ENCODE measurements at places on chromosomes 1 and 21. TPM values are rescaled to one million over a fixed set of nuclear protein-coding genes. Genes with fewer than 3 reads are reported as not detected.

WNT2B gene
- 1.7 TPM for total RNA-seq

ETNK2 gene
- total RNA-seq = 6.7 TPM

RIMKLA gene
- total RNA-seq = not detected

LCK gene
- total RNA-seq = not detected

CELA2A gene
- total RNA-seq = not detected

DNA sequence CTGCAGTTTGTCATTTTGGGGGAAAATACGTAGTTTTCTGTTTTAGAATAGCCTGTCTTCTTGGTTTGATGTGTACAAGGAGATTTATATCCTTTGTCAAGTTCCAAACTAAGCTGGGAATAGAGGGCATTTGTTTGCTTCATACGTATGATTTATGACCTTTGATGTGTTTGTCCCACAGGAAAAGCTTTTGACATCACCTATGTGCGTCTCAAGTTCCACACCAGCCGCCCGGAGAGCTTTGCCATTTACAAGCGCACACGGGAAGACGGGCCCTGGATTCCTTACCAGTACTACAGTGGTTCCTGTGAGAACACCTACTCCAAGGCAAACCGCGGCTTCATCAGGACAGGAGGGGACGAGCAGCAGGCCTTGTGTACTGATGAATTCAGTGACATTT lies 79.9 kb downstream of the LAMC1 start:
- H3K4me1 ChIP-seq = peaks cover 14% of the 10 kb centered on the region
- no peaks in the 10 kb centered on the region for H3K27me3 ChIP-seq
- no peak for DNase-seq
- no peak overlapping the region for H3K27ac ChIP-seq
- H3K4me3 ChIP-seq = no peak overlapping the region

GRCh38 chr1:109268431-109269211 lies 14.3 kb downstream of the PSRC1 start:
- no peaks in the 10 kb centered on the region for H3K27me3 ChIP-seq
- H3K4me1 ChIP-seq = peaks cover 20% of the 10 kb centered on the region
- H3K27ac ChIP-seq = no peak overlapping the region
- no peak for DNase-seq

DNA sequence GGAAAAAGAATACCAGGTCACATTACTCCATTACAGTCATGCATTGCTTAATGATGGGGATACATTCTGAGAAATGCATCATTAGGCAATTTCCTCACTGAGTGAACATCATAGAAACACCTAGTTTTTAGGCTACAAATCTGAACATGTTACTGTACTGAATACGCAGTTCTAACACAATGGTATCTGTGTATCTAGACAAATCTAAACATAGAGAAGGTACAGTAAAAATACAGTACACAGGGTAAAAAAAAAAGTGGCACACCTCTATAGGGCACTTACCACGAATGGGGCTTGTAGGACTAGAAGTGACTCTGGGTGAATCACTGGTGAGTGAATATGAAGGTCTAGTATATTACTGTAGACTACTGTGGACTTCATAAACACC lies 115.7 kb downstream of the AKT3 start:
- no peaks in the 10 kb centered on the region for H3K27me3 ChIP-seq
- no peak overlapping the region for H3K27ac ChIP-seq
- DNase-seq = peak; percentile 76
- H3K4me3 ChIP-seq = no peak overlapping the region
- peaks cover 5% of the 10 kb centered on the region for H3K4me1 ChIP-seq

DNA sequence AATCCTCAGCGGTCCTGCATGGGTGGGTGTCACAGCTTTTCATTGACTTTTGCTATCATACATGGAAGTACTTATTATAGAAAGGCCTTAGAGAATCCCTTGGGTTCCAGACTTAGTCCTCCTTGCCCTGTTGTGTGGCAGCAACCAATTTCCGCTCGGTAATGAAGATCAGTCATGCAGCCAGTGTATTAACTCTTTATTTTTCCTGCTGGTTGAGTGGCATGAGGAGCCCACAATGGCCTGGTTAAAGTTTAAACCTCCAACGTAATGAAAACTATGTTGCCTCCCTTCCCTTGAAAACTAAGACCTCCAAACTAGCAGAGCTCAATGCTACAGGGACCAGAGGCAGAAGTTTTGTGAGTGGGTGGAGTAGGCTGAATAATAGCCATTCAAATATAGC lies 20.0 kb downstream of the CITED4 start:
- H3K4me3 ChIP-seq = no peak overlapping the region
- no peak overlapping the region for H3K27ac ChIP-seq

DNA sequence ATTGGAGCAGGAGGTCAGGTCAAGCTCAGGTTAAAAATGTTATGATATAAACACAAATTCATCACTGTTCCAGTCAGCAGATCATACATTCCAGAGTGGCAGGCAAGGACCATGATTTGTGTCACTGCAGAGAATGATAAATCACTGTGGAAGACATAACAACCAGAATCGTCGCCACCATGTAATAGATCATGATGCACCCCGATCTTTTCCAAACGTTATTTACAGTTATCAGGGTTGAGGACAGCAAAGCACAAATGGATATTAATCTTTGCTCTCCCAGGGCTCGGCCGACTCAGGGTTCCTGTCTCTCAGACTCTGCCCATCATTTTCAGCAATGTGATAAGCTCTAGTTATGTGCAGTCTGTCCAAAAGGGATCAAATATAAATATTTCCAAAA lies 122.7 kb downstream of the ZBTB18 start:
- no peak for DNase-seq
- H3K36me3 ChIP-seq = no peaks in the 10 kb centered on the region
- H3K4me3 ChIP-seq = no peak overlapping the region
- no peaks in the 10 kb centered on the region for H3K4me1 ChIP-seq

DNA sequence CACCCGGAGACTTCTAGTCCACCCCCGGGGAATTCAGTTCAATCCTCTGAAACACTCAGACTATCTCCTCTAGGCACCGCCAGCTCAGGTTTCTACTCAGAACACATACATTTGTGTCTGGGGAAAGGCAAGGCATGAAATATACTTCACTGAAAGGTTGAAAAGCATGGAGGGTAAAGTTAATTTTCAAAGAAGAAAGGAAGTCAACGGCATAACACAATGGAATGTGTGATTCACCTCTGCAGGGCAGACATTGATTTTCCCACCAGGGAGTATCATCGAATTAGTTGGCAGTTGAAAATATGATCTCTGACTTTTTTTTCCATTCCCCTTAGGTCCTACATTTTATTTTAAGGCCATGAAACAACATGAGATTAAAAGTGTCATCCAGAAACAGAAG lies 669.4 kb downstream of the SMYD3 start:
- no peak for DNase-seq
- H3K27me3 ChIP-seq = no peaks in the 10 kb centered on the region
- peaks cover 7% of the 10 kb centered on the region for H3K36me3 ChIP-seq
- H3K4me3 ChIP-seq = no peak overlapping the region
- H3K4me1 ChIP-seq = no peaks in the 10 kb centered on the region
- H3K27ac ChIP-seq = no peak overlapping the region

DNA sequence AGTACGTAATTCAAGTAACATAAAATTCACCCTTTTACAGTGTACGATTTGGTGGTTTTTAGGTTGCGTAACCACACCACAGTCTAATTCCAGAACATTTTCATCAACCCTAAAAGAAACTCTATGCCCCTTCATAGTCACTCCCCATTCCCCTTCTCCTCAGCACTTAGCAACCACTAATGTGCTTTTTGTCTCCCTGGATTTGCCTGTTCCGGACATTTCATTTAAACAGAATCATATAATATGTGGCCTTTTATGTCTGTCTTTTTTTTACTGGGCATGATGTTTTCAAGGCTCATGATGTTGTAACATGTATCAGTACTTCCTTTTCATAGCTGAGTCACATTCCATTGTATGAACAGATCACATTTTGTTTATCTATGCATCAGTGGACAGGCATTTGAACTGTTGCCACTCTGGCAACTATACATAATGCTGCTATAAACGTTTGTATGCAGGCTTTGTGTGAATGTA lies 20.8 kb downstream of the OBSCN start:
- DNase-seq = peak; percentile 97
- no peaks in the 10 kb centered on the region for H3K27me3 ChIP-seq
- H3K36me3 ChIP-seq = peaks cover 16% of the 10 kb centered on the region

GRCh38 chr1:209490013-209490412 lies 93.5 kb upstream of the CAMK1G start:
- no peaks in the 10 kb centered on the region for H3K36me3 ChIP-seq
- H3K4me1 ChIP-seq = peaks cover 26% of the 10 kb centered on the region
- no peak overlapping the region for H3K27ac ChIP-seq
- no peak overlapping the region for H3K4me3 ChIP-seq

GRCh38 chr1:96978901-96979300 lies 257.3 kb downstream of the PTBP2 start:
- no peaks in the 10 kb centered on the region for H3K27me3 ChIP-seq
- H3K27ac ChIP-seq = no peak overlapping the region
- DNase-seq = no peak
- H3K36me3 ChIP-seq = no peaks in the 10 kb centered on the region
- H3K4me1 ChIP-seq = peaks cover under 1% of the 10 kb centered on the region

- no peak overlapping the region for H3K4me3 ChIP-seq
- H3K4me1 ChIP-seq = peaks cover 15% of the 10 kb centered on the region
- DNase-seq = no peak
- no peaks in the 10 kb centered on the region for H3K36me3 ChIP-seq
- no peak overlapping the region for H3K27ac ChIP-seq
Measured at GRCh38 chr21:23812485-23812884, 1794.8 kb downstream of the MRPL39 start.

DNA sequence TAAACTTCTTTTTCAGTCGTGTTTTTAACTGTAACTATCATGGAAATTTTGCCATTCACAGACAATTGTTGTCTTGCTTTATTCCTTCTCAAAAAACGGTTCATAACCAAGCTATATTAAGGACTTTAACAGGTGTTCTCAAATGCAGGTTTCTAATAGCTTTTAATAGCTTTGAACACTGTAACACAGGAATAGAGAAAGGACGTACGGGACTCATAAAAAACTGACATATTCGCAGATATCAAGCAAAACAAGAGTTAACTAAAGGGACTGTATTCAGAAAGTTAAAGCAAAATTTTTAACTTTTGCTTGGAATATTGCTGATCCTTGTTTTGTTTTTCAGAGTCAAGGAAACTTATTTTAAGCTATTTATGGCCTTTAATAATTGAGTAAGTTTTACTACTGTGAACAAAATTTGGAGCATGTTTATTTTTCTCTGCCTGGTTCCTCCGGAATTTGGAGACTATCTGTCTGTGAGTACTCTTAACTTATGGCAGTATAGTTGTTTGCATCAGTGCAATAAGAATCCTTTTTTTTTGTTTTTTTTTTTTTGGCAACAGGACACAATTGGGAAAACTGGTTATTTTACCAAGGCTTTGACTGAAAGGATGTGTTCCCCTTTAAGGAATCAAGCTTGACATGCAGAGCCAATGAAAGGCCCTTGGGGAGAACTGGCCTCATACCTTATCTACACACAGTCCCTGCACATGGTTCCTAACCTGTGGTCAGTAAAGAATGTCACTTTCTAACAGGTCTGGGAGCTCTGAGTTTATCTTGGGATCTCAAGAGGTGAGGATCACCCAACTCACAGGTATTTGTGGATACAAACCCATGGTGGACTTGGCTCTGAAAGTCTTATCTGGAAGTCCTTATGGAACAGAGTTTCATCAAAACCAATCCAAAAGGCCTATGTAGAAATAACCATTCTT lies 5.8 kb upstream of the CD46 start:
- H3K4me1 ChIP-seq = peaks cover 56% of the 10 kb centered on the region
- no peaks in the 10 kb centered on the region for H3K27me3 ChIP-seq
- peak; percentile 15 for DNase-seq
- no peaks in the 10 kb centered on the region for H3K36me3 ChIP-seq

GRCh38 chr1:24795236-24795635 lies 50.0 kb downstream of the CLIC4 start:
- no peak for DNase-seq
- peak overlapping the region; percentile 73 for H3K27ac ChIP-seq
- no peaks in the 10 kb centered on the region for H3K27me3 ChIP-seq
- H3K4me3 ChIP-seq = no peak overlapping the region

DNA sequence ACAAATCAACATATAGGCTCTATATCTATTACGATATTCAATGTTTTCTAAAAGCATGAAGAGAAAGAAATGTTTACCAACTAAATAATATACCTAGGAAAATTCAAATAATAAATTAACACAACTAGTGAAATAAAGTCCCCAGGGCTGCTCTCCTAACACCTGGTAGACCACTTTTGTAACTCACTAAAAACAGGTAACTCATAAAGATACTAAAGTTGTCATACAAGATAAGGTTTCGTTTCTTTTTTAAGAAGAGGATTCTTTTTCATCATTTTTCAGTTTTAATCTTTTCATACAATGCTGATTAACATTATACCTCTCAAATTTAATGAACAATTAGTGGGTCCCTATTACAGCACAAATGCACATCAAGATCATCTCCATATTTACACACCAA lies 99.0 kb downstream of the ZZZ3 start:
- H3K27ac ChIP-seq = no peak overlapping the region
- DNase-seq = no peak
- H3K27me3 ChIP-seq = no peaks in the 10 kb centered on the region
- H3K4me1 ChIP-seq = no peaks in the 10 kb centered on the region

- no peaks in the 10 kb centered on the region for H3K27me3 ChIP-seq
- H3K4me3 ChIP-seq = no peak overlapping the region
- no peak overlapping the region for H3K27ac ChIP-seq
- H3K36me3 ChIP-seq = peaks cover 36% of the 10 kb centered on the region
- DNase-seq = no peak
- peaks cover 8% of the 10 kb centered on the region for H3K4me1 ChIP-seq
Measured at GRCh38 chr1:29325675-29326074, 89.4 kb downstream of the PTPRU start.

- no peaks in the 10 kb centered on the region for H3K27me3 ChIP-seq
- no peaks in the 10 kb centered on the region for H3K36me3 ChIP-seq
- peaks cover 11% of the 10 kb centered on the region for H3K4me1 ChIP-seq
- DNase-seq = peak; percentile 40
Measured at GRCh38 chr1:159121526-159121925, 45.0 kb upstream of the AIM2 start.

GRCh38 chr1:235022981-235023710 lies 105.5 kb downstream of the TOMM20 start:
- no peak for DNase-seq
- no peak overlapping the region for H3K4me3 ChIP-seq
- H3K27me3 ChIP-seq = no peaks in the 10 kb centered on the region
- peaks cover 23% of the 10 kb centered on the region for H3K4me1 ChIP-seq

- no peaks in the 10 kb centered on the region for H3K27me3 ChIP-seq
- no peaks in the 10 kb centered on the region for H3K36me3 ChIP-seq
- no peaks in the 10 kb centered on the region for H3K4me1 ChIP-seq
- H3K27ac ChIP-seq = no peak overlapping the region
- peak; percentile 70 for DNase-seq
Measured at GRCh38 chr1:36609241-36610027, 126.7 kb upstream of the CSF3R start.

DNA sequence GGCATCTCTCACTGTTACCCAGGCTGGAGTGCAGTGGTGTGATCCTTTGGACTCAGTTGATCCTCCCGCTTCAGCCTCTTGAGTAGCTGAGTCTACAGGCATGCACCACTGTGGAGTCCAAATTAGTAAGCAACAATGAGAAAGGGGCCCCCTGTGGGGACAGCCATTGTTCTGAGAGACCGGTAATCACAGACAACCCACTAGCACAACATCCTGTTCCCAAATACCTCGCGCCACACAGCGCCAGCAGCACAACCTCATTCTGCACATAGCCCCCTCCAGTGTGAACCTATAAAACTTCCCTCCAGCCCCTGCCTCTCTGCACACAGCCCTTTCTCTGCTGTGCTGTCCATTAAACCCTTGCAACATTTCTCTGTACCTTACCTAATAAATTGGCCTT lies 226.4 kb downstream of the DYRK1A start:
- no peaks in the 10 kb centered on the region for H3K4me1 ChIP-seq
- no peaks in the 10 kb centered on the region for H3K27me3 ChIP-seq
- H3K36me3 ChIP-seq = no peaks in the 10 kb centered on the region
- H3K4me3 ChIP-seq = no peak overlapping the region
- H3K27ac ChIP-seq = no peak overlapping the region
- no peak for DNase-seq
